ENCODE measurements at places on chromosomes 5 and 9. TPM values are rescaled to one million over a fixed set of nuclear protein-coding genes. Genes with fewer than 3 reads are reported as not detected.

ZNF354C gene
- polyA plus RNA-seq, result 0.49 TPM

CA9 gene
- 0.93 TPM for polyA plus RNA-seq

ARID3C gene
- 0.58 TPM for polyA plus RNA-seq

PCDHA3 gene
- not detected for polyA plus RNA-seq

NPR3 gene
- 1.1 TPM for polyA plus RNA-seq

ESM1 gene
- polyA plus RNA-seq, result 0.08 TPM

HAVCR2 gene
- polyA plus RNA-seq, result 3.2 TPM
